Thoracic aorta endothelial cell (primary cell): ENCODE measurements at places on chromosomes 16 and 17. TPM values are rescaled to one million over a fixed set of nuclear protein-coding genes. Genes with fewer than 3 reads are reported as not detected.

Gene MYH8
- not detected in 2 replicates for total RNA-seq

Gene ZSCAN10
- total RNA-seq, result not detected in 2 replicates

Gene IL17C
- total RNA-seq, result not detected in 2 replicates

Gene CD300E
- not detected in 2 replicates for total RNA-seq

Gene AIPL1
- not detected in 2 replicates for total RNA-seq

Gene DOC2A
- total RNA-seq, result 0.13 and 0.22 TPM in 2 replicates

Gene CCL1
- not detected in 2 replicates for total RNA-seq

Gene CLEC3A
- total RNA-seq, result not detected in 2 replicates

Gene MT1G
- not detected in 2 replicates for total RNA-seq

Gene RIPOR1
- 92.2 and 93.4 TPM in 2 replicates for total RNA-seq

Gene SCRN2
- total RNA-seq, result 18.2 and 30.4 TPM in 2 replicates

Gene NDRG4
- 11.1 and 28.1 TPM in 2 replicates for total RNA-seq

Gene ITGAD
- not detected in 2 replicates for total RNA-seq

Gene ABCA6
- 32.7 and 36.3 TPM in 2 replicates for total RNA-seq

Gene PDIA2
- 0.29 and 0.66 TPM in 2 replicates for total RNA-seq

Gene PPP1R27
- not detected in 2 replicates for total RNA-seq

Gene PPP1R1B
- not detected in 2 replicates for total RNA-seq

Gene HLF
- under 0.01 and 0.22 TPM in 2 replicates for total RNA-seq

Gene TNFRSF13B
- total RNA-seq, result not detected in 2 replicates

Gene CDC6
- total RNA-seq, result 53.5 and 53.7 TPM in 2 replicates

Gene PTX4
- not detected in 2 replicates for total RNA-seq

Gene TMEM238L
- not detected in 2 replicates for total RNA-seq

Gene SP6
- total RNA-seq, result 1.7 and 2.4 TPM in 2 replicates

Gene FNDC8
- total RNA-seq, result not detected in 2 replicates

Gene CDH15
- total RNA-seq, result under 0.01 TPM in 1 of 2 replicates, not detected in the other

Gene UMOD
- total RNA-seq, result not detected in 2 replicates

Gene NTN1
- 0.07 and 0.13 TPM in 2 replicates for total RNA-seq

Gene GP1BA
- total RNA-seq, result not detected in 2 replicates

Gene RND2
- 0.14 and 0.27 TPM in 2 replicates for total RNA-seq
